ENCODE measurements at places on chromosomes 3 and 15. TPM values are rescaled to one million over a fixed set of nuclear protein-coding genes. Genes with fewer than 3 reads are reported as not detected.

DNA sequence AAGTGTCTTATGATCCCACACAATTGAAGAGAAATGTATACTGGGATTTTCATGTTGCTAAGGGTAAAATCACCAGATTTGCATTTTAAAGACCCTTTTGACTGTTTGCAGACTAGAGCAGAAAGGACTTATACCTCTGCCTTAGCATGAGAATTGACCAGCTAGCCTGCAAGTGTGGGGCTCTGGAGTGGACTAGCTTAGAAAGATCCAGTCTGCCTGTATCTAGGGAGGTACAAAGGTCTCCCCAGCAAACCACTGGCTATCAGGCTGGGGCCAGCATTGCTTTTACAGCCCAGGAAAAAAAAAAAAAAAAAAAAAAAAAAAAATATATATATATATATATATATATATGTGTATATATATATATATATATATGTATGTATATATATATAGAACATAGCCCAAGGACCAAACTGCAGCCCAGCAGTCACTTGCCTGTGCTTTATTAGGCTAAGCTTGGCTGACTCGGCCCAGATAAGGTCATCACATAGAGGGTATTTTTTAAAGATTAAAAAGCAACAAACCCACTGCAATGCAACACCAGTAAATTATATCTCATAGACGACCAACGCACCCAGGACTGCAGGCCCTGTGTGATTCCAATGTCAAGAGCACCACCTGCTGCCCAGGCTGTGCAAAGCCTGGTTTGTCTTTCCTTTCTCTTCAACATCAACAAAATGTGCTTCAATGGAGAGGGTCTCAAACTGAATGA lies 63.7 kb downstream of the DCLK3 start:
- peak; percentile 85 for DNase-seq

DNA sequence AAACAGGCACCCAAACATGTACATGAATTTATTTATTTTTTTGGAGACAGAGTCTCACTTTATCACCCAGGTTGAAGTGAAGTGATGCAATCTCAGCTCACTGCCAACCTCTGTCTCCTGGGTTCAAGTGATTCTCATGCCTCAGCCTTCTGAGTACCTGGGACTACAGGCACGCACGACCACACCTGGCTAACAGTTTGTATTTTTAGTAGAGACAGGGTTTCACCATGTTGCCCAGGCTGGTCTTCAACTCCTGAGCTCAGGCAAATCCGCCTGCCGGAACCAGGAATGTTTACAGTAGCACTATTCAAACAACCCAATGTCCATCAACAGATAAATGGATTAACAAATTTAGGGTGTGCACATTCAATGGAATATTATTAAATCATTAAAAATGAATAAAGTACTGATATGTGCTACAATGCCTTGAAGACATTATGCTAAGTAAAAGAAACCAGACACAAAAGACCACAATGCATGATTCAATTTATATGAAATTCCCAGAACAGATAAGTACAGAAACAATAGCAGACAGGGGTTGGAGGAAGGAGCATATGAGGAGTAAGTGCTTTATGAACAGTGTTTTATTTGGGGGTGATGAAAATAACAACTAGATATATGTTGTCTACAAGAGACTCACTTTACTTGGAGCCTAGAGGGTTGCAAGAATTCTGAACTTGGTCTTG lies 1.3 kb downstream of the LEO1 start:
- no peak for DNase-seq

Gene LAMB2
- 213 TPM for total RNA-seq

DNA sequence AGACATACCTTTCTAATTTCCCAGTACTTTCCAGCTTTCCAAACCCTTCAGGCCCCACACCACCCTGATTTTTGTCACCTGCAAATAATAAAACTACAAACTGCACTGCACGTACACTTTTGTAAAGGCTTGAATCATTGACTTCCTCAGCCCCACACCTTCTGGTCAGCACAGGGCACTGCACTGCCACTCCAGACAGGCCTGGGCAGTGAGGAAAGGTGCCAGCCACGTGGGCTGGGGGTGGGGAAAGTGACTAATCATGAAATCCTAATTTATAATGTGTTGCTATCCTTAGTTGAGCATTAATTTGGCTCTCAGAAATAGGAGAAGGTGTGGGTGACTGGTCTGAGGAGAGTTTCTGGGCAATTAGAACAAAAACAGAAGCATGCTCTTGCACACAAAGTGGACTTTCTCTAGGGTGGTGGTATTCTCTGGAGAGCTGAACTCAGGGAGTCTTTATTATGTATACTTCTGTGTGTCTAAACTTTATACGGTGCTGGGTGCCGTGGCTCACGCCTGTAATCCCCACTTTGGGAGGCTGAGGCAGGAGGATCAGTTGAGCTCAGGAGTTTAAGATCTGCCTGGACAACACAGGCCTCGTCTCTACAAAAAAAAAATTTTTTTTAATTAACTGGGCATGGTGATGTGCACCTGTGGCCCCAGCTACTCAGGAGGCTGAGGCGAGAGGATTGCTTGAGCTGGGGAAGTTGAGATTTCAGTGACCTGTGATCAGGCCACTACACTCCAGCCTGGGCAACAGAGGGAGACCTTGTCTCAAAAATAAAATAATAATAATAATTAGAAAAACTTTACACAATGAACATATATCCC lies 58.2 kb upstream of the FLNB start:
- no peak for DNase-seq

Gene COL8A1
- total RNA-seq: 119 TPM

Gene LRRIQ4
- total RNA-seq: not detected

Gene IGF1R
- total RNA-seq: 26.7 TPM

- DNase-seq: no peak
These were observed 3.5 kb upstream of the RNU5B-1 start for GRCh38 chr15:65300924-65301441.

Gene ADPRH
- total RNA-seq: under 0.01 TPM

DNA sequence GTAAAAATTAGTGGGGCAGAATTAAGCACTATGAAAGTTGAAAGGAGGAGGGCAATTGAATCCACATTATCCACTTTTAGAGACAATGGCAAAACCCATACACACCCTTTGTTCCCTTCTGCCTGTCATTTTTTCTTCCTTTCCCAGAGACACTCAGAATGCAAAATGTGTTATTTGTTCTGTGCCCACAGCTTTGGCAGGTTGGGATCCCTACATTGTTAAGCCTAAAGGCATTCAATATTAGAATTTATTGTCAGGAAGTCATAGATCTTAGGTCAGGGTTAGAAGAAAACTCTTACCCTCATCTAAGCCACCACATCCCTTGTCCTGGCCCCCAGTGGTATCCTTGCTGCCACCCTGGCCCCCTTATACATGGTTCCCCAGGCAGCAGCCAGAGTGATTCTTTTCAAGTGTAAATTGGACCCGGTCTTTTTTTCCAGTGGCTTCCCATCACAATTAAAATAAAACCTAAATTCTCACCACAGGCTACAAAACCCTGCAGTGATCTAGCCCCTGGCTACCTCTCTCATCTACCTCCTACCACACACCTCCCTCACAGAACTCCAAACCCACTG lies 470.1 kb upstream of the ATP11B start:
- no peak for DNase-seq

- no peak for DNase-seq
These were observed 287.6 kb downstream of the BCHE start for GRCh38 chr3:165549665-165550064.

Gene NRG4
- total RNA-seq: not detected

- no peak for DNase-seq
These were observed 58.1 kb upstream of the SLC6A6 start for GRCh38 chr3:14344351-14344750.

DNA sequence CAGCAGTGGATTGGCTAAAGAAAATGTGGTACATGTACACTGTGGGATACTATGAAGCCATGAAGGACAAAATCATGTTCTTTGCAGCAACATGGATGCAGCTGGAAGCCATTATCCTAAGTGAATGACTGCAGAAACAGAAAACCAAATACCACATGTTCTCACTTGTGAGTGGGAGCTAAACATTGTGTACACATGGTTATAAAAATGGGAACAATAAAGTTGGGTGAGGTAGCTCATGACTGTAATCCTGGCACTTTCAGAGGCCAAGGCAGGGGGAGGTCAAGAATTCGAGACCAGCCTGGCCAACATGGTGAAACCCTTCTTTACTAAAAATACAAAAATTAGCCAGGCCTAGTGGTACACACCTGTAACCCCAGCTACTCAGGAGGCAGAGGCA lies 3.6 kb upstream of the OR4F6 start:
- no peak for DNase-seq

- DNase-seq: peak; percentile 16
These were observed 30.4 kb downstream of the ZNF662 start for GRCh38 chr3:42936157-42936981.

DNA sequence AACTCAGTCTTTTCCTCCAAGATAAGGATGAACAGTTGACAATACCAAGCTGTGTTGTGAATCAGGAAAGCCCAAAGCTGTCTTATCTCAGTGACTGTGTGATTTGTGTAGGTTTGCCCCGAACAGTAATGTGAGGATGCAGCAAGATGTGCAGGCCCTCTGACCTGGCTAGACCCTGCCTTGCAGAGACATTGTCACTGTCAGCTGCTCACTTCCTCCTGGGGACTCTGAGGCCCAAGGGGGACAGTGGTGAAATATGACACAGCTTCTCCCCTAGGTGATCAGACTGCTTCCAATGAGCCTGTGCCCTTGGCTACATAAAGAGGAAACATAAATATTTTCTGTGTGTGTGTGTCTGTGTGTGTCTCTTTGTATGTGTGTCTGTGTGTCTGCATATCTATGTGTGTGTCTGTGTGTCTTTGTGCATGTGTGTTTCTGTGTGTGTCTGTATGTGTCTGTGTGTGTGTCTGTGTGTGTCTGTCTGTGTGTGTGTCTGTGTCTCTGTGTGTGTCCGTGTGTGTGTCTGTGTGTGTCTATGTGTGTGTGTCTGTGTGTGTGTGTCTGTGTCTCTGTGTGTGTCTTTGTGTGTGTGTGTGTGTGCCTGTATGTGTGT lies 21.7 kb downstream of the LRRK1 start:
- DNase-seq: no peak

Gene MAGI1
- 26.4 TPM for total RNA-seq

DNA sequence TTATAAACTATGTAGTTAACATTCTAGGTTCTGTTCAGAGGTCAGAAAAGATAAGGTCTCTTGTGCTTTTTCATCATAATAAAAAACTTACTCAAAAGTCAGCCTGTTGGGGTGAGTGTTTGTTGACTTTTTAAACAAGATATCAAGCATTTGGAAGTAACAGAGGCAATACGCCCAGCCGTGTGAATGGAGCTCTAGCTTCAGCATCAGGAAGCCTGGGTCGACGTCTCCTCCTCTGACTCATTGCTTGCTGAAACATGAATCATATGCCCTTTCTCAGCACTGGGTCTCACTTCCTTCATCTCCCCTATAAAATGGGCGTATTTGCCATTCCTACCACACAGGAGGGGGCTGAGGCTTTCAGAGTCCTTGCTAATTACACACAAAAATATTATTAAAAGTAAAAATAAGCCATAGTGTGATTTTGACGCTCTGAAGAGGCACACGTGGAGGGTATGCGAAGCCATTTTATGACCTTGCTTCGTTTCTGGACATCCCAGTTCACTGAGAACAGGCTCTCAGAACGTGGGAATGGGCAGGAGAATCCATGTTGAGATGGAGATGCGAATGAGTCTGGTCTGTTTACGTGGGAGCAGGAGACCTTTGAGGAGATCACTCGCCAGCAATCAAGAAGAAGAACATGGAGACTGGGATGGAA lies 220.8 kb upstream of the TPRG1 start:
- DNase-seq: peak; percentile 99

- no peak for DNase-seq
These were observed 196.7 kb downstream of the SSR3 start for GRCh38 chr3:156358232-156358631.

DNA sequence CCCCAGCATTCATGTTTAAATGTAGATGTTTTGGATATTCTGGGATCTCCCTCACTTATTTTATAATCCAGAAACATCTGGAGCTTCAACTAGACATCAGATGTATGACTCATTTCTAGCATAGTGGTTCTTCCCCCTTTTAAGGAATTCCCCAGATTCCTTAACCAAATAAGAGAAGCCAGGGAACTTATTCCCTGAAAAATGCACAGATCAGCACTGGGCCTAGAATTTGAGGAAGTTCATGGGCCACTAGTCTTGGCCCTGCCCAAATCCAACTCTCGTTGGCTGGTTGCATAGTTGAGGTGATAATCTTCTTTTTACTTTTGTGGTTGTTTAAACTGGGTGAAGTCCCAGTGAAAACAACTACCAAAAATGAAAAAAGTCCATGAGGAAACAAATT lies 20.4 kb downstream of the RARRES1 start:
- DNase-seq: peak; percentile 91

DNA sequence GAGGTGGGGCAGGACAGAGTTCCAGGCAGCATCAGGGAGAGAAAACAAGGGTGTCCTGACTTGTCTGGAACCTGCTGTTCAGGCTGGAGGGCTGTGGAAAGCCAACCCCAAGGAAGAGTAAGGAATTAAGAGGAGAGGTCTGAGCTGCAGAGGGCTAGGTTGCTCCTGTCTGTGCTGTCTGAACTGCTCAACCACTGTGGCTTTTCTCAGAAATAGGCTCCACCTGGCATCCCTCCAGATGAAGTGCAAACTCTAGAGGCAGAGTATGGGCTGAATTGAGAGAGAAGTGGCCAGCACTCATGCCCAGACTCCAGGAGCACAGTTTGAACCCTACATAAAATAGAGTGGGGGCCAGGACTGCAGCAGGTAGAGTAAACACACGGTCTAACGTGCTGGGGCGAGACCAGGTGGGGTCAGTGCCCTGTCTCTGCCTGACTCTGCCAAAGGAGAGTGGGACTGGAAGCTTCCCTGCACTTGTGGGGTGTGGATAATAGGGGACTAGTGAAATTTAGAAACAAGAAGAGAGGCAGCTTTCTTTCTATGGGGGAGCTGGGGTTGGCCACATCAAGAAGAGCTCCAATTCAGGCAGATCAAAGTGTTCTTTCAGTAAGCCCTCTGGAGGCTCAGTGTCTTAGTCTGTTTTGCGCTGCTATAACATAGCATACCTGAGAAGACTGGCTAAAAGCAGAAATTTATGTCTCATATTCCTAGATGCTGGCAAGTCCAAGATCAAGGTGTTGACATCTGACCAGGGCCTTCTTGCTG lies 28.0 kb upstream of the MNS1 start:
- no peak for DNase-seq

GRCh38 chr15:40330368-40330836 lies 6.9 kb downstream of the INAFM2 start:
- peak; percentile 66 for DNase-seq

GRCh38 chr15:50764461-50765194 lies 878 bp downstream of the SPPL2A start:
- peak; percentile 27 for DNase-seq

GRCh38 chr15:96344706-96345559 lies 14.4 kb downstream of the NR2F2 start:
- DNase-seq: no peak

GRCh38 chr15:85788771-85789495 lies 5.8 kb downstream of the KLHL25 start:
- no peak for DNase-seq

DNA sequence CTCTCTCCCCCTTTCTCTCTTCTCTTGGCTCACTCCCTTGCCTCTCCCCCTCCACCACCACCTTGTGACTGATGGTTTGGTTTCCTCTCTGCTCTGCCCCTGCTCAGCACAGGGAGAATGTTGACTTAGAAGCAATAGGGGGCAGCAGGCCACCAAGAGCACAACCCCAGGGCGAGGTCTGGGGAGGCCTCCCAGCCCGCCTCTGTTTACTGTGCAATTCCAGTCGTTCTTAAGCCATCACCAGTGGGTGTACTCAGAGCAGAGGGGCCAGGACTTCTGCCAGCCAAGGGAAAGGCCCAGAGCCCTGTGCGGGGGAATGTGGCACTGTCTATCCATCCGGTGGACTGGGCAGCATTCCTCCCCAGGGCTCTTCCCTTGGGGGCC lies 5.7 kb upstream of the APEH start:
- no peak for DNase-seq

Data from IMR-90 (cell line).